ENCODE measurements at places on chromosomes 3 and 15. TPM values are rescaled to one million over a fixed set of nuclear protein-coding genes. Genes with fewer than 3 reads are reported as not detected.
A peak's percentile ranks its signal among the peaks of the same experiment; 100 is the strongest.

SAMMSON gene
- total RNA-seq, result not detected

MITF gene
- 2.3 TPM for total RNA-seq

RYR3 gene
- under 0.01 TPM for total RNA-seq

FOXL2 gene
- total RNA-seq, result 0.26 TPM

GOLGA6L7 gene
- not detected for total RNA-seq

ST6GAL1 gene
- total RNA-seq, result 5.5 TPM

C3orf70 gene
- under 0.01 TPM for total RNA-seq

- no peak for DNase-seq
Measured at GRCh38 chr3:126124896-126125295, 41.0 kb upstream of the SLC41A3 start.

- DNase-seq, result no peak
Measured at GRCh38 chr3:49311283-49311682, 28.6 kb downstream of the USP4 start.

DNA sequence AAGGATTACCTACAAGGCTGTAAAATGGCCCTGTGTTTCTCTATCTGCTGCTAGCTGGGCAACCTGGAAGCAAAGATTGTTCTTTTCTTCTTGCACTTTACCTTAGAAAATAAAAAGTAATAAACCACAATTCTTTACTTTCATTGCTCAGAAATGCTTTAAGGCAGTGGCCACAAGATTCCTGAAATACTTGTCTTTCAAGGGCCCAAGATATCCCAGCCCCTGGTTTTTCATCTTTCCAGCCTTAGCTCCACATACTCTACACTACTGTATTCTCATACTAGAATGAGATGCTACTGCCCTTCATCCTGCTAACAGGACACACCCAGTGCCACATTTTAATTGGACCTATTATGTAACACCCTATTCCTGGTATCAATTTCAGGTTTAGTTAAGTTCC, 78.9 kb downstream of the GTF2E1 start:
- no peak for DNase-seq

DNA sequence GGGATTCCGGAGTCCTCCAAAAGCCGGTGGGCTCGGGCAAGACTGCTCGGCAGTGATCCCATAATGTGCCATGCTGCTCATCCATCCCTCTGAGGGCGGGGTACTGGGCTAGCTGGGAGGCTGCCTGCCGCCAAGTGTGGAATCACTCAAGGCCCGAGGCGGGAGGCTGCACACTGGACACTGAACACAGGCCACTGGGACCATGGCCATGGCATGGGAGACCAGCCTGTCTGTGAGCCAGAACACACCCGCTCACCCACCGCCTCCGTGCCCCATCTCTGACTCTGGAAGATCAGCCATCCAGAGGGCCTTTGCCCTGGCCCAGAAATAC, 1.4 kb downstream of the C3orf22 start:
- no peak for DNase-seq

GRCh38 chr15:82313446-82313845, 35.8 kb downstream of the GOLGA6L10 start:
- no peak for DNase-seq

DNA sequence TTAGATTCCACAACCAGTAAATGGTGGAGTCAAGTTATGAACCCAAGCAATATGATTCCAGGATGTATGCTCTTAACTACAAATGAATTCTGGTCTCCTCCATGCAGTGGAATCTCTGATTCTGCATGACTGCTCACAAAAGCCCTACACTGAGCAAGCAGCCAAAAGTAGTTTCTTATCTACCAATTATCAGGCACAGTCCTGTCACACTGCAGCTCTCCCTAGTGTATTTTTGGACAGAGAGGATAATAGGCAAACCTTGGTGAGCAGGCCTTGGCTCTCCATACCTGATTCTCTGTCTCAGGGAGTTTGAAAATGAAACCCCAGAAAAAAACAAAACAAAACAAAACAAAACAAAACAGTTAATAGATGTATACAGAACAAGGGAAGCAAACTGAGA, 3.5 kb upstream of the SSR3 start:
- no peak for DNase-seq

DNA sequence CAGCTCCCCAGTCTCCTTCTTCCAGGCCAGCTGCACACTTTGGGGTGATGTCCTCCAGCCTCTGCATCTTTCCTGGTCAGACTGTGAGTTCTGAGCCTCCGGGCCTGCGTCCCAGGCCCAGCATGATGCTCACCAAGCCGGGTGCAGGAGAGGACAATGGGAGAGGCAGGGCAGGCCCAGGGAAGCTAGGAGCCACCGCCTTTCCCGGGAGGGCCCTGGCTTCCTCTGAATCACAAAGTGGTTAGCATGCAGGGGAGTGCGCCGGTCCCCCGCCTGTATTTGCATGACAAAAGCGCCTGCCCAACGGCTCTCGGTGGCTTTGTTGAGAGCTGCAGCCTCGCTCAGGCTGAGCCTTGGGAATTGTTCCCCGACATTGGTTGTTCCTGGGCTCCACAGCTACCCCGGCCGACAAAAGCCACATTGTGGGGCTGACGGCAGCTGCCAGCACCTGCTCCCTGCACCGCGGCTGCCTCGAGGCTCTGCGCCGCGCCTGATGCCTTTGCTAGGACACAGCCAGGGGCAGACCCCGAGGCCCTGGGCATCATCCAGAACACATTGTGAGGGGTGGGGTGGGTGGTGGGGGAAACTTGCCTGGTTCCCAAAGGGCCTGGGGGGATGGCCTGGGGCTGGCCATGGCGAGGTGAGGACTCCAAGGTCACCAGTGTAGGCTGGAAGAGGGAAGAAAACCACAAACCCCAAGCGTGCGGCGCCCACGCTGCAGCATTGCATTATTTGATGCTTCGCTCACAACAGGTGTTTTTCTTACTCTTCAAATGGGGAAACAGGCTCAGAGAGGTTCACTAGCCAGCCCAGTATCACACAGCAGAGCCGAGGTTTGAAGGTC, 20.0 kb upstream of the KLF13 start:
- peak; percentile 58 for DNase-seq

GRCh38 chr3:175608911-175609310, 749.8 kb downstream of the NAALADL2 start:
- DNase-seq, result no peak

- DNase-seq, result peak; percentile 69
Measured at GRCh38 chr3:115814778-115815380, 191.6 kb downstream of the GAP43 start.

Data from bronchial epithelial cell (primary cell).